ENCODE measurements at places on chromosomes 12 and 14. TPM values are rescaled to one million over a fixed set of nuclear protein-coding genes. Genes with fewer than 3 reads are reported as not detected.

Gene KRT73
- total RNA-seq, result not detected

Gene PIP4K2C
- total RNA-seq, result 12.3 TPM

DNA sequence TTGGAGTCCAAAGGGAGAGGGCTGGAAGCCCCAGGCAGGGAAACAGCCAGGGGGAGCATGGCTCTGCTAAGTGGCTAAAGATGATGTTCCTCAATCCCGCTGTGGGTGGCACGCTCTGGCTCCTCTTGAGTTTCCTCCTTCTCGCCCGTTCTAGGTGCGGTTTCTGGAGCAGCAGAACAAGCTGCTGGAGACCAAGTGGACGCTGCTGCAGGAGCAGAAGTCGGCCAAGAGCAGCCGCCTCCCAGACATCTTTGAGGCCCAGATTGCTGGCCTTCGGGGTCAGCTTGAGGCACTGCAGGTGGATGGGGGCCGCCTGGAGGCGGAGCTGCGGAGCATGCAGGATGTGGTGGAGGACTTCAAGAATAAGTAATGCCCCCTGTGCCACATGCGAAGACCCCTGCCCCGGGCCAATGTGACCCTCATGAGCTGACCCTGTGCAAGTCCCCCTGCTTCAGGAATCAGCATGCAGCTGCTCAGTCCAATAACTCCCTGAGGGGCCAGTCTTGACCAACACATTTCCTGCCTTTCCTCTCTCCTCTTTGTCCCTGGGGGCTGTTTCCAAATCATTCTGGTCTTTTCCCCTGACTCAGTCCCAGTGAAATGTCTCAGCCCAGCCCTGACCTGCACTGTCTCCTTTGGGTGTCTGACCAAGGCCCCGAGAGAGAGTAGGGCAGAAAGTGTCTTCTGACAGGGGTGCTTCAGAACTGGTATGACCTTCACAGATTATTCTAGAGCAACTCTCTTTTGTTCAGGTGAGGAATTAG, 2.1 kb downstream of the KRT7 start:
- H3K4me3 ChIP-seq, result no peak overlapping the region
- peaks cover 38% of the 10 kb centered on the region for H3K27me3 ChIP-seq
- no peak for DNase-seq
- no peak overlapping the region for H3K27ac ChIP-seq
- H3K4me1 ChIP-seq, result no peaks in the 10 kb centered on the region
- H3K36me3 ChIP-seq, result no peaks in the 10 kb centered on the region

GRCh38 chr12:26791301-26791791, 41.6 kb downstream of the ITPR2 start:
- peaks cover 25% of the 10 kb centered on the region for H3K36me3 ChIP-seq
- no peaks in the 10 kb centered on the region for H3K27me3 ChIP-seq
- H3K4me1 ChIP-seq, result peaks cover 29% of the 10 kb centered on the region
- no peak overlapping the region for H3K4me3 ChIP-seq

GRCh38 chr12:107207931-107208525, 114.7 kb upstream of the CRY1 start:
- no peak overlapping the region for H3K4me3 ChIP-seq
- H3K36me3 ChIP-seq, result no peaks in the 10 kb centered on the region
- no peaks in the 10 kb centered on the region for H3K4me1 ChIP-seq
- no peak overlapping the region for H3K27ac ChIP-seq
- DNase-seq, result no peak

Gene CEBPE
- total RNA-seq, result 0.27 TPM

DNA sequence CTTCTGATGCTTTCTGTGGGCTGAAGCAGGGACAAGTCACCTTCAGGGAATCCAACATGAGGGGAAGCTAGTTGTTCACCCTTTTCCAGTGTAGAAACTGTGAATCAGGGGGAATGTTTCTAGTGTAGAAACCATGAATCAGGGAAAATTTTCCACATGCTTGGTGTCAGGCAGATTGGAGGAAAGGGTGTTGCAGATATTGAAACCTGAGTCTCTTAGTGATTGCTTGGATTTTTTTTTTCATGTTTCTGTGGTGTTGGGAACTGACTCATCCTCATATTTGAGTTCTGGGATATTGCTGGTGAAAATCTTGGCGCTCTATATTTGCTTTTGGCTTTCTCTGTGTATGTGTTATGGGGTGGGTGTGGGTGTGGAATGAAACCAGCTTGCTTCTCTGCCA, 144.5 kb upstream of the FBXO33 start:
- H3K4me3 ChIP-seq, result no peak overlapping the region
- DNase-seq, result no peak
- no peaks in the 10 kb centered on the region for H3K27me3 ChIP-seq
- H3K27ac ChIP-seq, result no peak overlapping the region
- H3K36me3 ChIP-seq, result no peaks in the 10 kb centered on the region

DNA sequence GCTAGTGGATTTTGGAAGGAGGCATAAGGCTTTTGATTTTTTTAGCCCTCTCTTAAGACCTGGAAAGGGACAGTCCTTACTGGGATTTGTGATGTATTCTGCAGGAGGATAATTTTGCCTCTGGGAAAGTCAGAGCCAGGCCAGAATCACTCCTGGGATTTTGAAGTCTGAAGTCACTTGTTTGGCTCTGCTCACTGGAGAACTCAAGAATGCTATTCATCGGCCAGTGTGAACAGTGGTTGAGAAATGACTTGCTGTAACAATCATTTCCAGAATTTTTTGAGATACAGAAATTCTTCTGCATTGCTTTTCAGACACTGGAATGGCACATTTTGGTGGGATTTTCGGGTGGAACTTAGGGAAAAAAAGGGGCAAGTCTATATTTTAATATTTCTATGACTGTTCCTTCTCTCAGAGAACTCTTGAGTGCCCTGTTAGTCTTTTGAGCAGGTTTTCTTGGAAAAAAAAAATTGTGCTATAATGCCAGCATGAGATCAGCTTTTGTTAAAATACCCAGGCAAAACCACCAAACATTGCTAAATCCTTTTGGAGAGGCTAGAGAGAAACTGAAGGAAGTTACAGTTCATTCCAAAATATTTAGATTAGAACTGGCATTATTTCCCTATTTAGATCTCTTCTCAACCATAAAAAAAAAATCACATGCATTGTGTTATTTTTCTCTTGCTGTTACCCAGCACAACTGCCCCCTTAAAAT, 26.1 kb upstream of the BHLHE41 start:
- no peak for DNase-seq
- no peak overlapping the region for H3K27ac ChIP-seq
- H3K36me3 ChIP-seq, result no peaks in the 10 kb centered on the region

DNA sequence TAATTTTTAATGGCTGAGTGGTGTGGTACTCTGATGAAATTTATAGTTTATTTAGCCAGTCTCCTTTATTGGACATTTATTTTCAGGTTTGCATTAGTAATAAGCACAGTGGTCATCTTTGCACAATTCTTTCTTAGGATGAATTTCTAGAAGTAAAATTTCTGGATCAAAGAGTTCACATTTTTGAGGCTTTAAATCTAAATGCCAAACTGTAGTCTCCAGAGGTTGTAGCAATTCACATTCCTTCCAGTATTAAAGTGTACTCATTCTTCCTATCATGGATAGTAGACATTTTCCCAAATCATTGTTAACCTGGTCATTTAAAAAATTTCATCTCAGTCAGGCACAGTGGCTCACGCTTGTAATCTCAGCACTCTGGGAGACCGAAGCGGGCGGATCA, 24.8 kb downstream of the SLC39A9 start:
- H3K36me3 ChIP-seq, result peaks cover 36% of the 10 kb centered on the region
- DNase-seq, result no peak
- no peak overlapping the region for H3K27ac ChIP-seq
- no peak overlapping the region for H3K4me3 ChIP-seq

DNA sequence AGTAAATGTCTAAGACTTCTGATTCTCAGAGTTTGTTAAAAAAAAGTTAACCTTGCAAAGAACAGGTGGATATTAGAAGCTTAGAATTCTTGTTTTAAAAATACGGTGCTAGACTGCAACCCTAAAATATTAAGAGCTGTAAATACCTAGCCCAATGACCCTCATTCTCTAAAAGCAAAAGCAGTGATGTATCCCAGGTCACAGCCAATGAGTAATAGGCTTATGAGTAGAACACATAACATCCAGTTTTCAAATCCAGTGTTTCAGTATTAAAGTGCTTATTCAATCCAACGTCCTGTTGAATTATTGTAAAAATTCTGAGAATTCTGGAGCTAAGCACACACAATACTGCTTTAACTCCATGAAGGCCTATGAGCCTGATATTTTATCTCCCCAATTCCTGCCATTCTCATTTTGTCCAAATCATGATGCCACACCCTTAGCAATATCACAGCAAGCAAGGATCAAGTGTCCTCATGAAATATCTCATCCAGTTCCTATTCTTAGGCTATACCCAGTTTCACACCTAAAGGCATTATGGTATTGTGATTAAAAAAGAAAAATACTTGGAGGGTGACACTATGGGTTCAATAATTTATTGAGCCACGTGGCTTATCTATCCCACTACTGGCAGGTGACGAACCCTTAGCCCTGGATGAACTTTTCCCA, 15.3 kb upstream of the ARID4A start:
- H3K27me3 ChIP-seq, result no peaks in the 10 kb centered on the region
- no peak overlapping the region for H3K4me3 ChIP-seq
- DNase-seq, result no peak
- peaks cover 68% of the 10 kb centered on the region for H3K4me1 ChIP-seq

Gene EVL
- total RNA-seq, result 351 TPM

Gene KRT82
- total RNA-seq, result not detected

DNA sequence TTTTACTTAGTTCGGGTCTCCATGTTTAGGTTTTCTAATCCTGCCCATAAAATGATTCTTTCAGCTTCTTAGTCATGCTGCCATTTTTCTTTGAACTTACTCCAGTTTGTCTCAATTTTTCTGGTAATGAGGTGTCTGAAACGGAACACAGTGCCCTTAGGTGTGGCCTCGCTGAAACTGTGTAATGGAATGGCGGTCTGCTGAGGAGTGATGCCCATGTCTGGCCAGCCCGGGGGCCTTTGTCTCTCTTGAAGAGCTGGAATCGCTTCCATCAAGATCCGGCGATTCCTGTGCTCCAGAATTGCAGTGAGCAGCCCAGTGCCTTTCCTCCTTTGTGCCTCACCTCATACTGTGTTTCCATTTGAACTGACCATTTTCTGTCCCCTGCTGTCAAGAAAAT, 112.5 kb downstream of the FBXL14 start:
- H3K27ac ChIP-seq, result no peak overlapping the region
- no peak for DNase-seq
- H3K27me3 ChIP-seq, result no peaks in the 10 kb centered on the region
- peaks cover 4% of the 10 kb centered on the region for H3K4me1 ChIP-seq
- no peak overlapping the region for H3K4me3 ChIP-seq

- H3K27ac ChIP-seq, result no peak overlapping the region
- peaks cover 2% of the 10 kb centered on the region for H3K4me1 ChIP-seq
- no peaks in the 10 kb centered on the region for H3K27me3 ChIP-seq
- no peaks in the 10 kb centered on the region for H3K36me3 ChIP-seq
- no peak overlapping the region for H3K4me3 ChIP-seq
Observed at GRCh38 chr14:69741055-69741454, 25.9 kb upstream of the SRSF5 start.

Gene KCNC2
- not detected for total RNA-seq

Gene KRT83
- total RNA-seq, result not detected

- H3K27me3 ChIP-seq, result no peaks in the 10 kb centered on the region
- peak overlapping the region; percentile 83 for H3K27ac ChIP-seq
- peak; percentile 27 for DNase-seq
- peaks cover 2% of the 10 kb centered on the region for H3K36me3 ChIP-seq
- H3K4me1 ChIP-seq, result peaks cover 35% of the 10 kb centered on the region
- H3K4me3 ChIP-seq, result no peak overlapping the region
Observed at GRCh38 chr12:32589165-32589865, 89.8 kb upstream of the DNM1L start.

All from activated CD8-positive, alpha-beta T cell treated with anti-CD3 and anti-CD28 coated beads for 36 hours (primary cell).